Esophagus squamous epithelium (tissue), 5 donors: ENCODE measurements at places on chromosomes 12 and 14.

DNA sequence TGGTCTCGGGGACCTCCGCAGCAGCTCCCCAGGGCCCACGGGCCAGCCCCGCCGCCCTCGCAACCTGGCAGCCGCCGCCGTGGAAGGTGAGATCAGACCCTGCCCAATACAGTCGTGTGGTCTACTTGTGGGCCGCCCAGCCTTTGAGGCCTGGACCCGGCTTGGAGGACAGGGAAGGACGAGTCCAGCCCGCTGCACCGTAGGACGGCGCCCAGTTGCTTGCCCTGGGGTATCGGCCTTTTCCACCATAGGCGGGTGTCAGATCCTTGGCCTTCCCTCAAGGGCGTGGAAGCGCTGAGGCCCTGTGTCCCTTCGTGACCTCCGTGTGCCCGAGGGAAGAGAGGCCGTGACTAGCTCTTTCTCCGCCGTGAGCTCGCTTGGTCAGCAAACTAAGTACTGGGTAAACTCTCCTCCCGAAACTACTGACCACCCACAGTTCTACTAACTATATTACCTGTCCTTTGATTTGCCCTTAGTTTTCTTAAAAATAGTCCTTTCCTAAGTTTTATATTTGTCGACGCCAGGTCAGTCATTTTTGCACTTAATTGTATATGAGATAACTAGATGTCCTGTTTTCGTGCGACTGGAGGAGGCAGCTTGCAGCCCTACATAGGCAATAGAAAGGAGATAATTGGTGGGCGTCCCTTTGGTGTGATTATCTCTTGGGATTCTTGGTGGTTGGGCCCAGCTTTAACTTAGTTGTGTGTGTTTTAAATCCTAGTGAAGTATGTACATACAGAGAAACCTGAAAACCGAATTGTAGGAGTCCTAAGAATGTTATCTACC is 757 bp downstream of the SLC25A3 start:
- no peak for DNase-seq

DNA sequence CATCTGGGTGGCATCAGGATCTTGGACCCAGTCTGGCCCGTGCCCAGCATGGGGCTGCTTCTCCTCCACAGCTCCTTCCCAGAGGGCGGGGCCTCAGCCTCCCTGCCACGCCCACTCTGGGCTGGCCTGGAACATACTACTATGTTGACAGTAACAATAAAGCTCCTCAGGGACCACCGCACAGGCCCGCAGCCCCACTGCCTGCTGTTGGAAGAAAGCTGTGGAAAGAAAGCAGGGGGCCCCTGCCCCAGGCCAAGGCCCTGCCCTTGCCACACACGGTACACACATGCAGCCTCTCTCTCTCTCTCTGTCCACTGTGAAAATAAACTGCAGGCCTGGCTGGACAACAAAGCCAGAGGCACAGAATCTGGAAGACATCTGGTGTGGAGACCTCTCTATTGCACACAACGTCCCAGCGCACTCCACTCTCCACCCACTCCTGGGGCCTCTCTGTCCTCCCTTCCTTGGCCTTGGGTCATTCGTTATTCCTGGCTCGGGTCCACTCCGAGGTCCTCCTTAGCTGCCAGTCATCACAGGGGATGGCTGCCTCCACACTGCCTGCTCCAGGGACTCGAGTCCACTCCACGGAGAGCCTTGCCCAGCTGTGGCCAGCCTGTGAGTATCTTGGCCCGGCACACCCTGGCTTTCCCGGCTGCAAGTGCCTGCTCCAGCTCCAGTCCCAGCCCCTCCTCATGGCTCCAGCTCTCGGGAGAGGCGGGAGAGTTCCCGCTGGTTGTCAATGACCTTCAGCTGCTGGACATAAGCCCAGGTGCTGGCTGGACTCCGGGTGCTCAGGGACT is 11.8 kb upstream of the ENDOU start:
- DNase-seq, result no peak

GRCh38 chr14:30991408-30991807 is 34.0 kb upstream of the AP4S1 start:
- no peak for DNase-seq

DNA sequence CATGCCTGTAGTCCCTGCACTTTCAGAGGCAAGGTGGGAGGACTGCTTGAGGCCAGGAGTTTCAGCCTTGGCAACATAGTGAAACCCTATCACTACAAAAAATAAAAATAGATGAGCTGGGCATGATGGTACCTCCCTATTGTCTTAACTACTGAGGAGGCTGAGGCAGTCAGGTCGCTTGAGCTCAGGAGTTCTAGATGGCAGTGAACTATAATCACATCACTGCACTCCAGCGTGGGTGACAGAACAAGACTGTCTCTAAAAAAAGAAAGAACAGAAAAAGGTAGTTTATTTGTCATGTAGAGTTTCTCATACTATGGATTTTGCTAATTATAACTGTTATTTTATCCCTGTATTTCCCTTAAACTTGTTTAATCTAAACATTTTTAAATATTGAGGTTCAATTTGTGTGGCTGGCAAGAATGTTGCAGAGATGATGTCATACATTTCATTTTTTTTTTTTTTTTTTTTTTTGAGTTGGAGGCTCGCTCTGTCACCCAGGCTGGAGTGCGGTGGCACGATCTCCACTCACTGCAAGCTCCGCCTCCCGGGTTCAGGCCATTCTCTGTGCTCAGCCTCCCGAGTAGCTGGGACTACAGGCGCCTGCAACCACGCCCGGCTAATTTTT is 39.7 kb upstream of the ATF7IP start:
- DNase-seq, result no peak

- DNase-seq, result no peak
Observed at GRCh38 chr12:57604992-57605810, 577 bp downstream of the DTX3 start.

DNA sequence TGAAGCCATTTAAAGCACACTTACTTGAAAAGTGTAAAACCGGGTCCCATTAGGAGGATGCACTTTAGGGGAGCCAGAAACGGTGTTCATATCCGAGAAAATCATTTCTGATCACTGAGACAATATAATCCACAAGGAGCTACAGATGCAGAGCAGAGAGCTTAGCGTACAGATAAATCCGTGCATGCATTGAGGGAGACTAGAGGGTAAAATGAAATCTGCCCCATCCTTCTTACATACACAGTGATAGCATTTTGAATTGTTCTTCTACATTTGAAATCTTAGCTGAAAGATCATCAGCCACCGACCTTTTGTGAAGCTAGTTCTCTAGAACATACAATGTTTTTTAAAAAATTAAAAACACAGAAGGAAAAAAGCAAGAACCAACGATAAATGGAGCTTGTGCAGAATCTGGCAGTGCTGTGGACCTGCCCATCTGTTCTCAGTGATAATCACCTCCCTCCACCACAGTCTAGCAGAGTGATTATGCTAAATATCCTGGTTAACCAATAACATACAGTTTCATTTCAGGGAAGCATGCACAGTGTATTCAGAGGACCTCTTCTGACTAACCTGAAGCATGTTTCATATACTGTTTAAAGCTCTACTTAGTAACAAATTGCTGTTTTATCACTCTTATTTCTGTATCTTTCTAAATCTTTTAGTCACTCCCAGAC is 161.1 kb downstream of the PPFIA2 start:
- DNase-seq, result no peak

DNA sequence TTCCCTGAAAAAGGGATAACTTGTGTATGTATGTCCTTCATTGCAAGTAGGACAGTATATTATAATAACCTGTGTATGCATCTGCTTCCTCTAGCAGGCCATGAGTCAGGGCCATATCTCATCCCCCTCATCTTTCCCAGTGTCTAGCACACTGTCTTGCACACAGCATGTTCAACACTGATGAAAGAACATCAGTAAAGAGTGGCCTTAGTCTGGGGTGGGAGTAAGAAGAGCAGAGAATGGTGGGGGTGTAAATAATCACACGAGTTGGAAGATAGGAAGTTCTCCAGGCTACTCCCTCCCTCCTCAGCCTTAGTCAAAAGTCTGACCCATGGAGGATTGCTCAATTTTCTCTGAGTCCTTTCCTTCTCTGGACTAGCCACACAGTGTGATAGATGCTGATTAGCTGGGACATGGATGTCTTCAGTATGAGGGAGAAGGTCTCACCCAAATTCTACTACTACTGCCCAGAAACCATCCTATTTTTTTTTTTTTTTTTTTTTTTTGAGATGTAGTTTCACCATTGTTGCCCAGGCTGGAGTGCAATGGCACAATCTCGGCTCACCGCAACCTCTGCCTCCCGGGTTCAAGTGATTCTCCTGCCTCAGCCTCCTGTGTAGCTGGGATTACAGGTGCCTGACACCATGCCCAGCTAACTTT is 14.6 kb upstream of the SP1 start:
- DNase-seq, result no peak

GRCh38 chr12:52672321-52672933 is 7.8 kb downstream of the KRT1 start:
- DNase-seq, result no peak

DNA sequence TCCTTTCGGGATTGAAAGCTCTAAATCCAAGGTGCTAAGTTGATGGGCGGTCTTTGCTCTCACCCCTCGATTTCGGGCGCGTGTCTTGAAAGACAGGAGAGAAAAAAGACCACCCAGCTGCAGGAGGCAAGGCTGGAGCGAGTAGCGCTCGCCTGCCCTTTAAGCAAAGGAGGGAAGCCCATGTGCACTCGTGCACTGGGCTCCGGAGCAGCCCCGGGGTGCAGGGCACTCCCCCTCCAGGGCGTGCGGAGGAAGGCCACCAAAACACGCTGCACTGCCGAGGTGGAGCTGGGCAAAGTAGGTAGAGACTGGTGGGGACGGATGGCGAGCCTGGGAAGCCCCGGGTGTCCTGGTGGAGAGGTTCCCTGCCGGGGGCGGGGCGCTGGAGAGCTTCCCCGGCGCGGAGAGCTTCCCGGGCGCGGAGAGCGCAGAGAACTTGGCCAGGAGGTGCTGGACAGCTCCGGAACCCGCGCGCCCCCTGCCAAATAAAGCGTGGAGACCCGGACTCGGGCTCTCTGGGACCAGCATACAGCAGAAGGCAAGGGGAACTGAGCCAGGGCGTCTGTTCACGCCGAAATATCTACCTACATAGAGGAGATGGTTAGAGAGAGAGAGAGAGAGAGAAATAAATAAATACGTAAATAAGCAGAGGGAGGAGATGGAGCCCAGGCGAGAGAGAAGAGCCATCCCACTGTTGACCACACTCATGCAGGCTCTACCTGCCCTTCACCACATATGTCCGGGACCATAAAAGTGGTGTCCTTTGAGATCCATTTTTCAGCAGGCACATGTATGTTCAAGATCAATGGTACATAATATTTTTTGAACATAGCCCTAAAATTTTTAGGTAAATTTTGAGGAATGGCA is 662 bp upstream of the NELL2 start:
- no peak for DNase-seq

DNA sequence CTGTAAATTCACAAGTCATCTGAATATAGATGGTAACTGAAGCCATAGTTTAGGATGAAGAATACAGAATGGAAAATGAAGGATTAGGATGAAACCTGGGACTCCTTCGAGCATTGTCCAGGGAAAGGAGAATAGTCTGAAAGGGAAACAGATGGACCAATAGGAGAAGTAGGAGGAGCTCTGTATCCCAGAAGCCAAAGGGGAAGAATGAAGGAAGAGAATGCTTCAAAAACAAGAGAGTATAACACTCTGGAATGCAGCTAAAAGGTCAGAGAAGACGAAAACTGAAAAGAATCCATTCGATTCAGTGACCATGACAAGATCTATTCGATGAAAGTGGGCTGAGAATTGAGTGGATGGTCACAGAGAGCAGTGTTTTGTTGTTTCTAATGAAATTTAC is 1.0 kb downstream of the GMFB start:
- no peak for DNase-seq

DNA sequence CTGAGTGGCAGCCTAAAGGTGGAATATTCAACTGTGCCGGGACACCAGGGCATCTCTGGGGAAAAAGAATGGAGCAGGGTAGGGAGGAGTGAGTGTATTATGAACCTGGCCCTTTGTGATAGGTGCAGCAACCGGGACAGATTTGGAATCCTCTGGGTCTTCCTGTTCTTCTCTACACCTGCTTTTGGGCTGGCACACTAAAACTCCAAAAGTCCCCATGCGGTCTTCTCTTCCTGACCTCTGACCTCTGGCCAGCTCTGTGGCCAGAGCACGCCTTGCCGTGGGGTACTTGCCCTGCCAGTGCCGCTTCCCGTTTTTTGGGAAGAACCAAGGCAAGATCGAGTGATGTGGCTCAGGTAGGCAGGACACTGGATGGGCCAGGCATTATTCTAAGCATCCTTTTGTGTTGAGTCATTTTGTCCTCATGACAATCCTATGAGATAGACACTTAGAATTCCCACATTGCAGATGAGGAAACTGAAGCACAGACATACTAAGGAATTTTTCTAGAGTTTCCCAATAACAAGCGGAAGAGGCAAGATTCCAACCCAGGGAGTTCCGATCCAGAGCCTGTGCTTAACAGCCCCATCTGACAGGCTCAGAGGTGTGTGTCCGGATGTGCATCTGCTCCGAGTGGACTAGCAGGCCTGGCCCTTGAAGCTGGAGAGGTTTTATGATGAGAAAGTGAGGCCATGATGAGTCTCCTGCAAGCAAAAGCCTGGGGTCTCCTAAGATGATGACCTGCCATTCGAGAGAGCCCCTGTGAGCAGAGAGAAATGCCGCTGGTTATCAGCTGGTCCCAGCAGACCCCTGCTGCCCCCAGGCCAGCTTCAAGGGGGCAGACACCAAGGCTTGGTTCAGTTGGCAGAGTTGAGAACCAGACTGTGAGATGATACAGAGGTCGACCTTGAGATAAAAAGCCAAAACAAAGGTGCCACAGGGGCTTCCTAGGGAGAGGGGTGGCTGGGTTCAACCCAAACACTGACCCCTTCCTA is 67.9 kb upstream of the ESRRB start:
- DNase-seq, result no peak

DNA sequence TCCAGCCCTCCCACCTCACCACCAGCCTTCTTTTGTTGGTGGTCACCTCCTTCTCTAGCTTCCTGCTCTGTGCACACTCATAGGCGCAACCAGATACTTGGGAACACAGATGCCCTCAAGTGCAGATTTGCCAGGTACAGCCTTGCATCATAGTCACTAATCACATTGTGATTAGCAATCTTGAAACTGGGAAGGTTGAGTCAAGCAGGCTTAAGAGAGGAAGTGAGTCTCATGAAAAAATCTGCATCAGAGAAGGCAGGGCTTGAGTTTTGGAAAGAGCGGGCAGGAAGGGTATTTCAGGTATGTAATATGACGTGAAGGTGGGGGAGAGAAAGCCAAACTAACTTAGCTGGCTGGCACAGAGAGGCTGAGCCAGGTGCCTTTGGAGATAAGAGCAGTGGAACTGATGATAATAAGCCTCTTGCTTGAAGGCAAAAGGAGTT is 2.7 kb upstream of the RABGGTA start:
- no peak for DNase-seq

GRCh38 chr12:60059180-60059579 is 463.4 kb downstream of the SLC16A7 start:
- DNase-seq, result no peak

DNA sequence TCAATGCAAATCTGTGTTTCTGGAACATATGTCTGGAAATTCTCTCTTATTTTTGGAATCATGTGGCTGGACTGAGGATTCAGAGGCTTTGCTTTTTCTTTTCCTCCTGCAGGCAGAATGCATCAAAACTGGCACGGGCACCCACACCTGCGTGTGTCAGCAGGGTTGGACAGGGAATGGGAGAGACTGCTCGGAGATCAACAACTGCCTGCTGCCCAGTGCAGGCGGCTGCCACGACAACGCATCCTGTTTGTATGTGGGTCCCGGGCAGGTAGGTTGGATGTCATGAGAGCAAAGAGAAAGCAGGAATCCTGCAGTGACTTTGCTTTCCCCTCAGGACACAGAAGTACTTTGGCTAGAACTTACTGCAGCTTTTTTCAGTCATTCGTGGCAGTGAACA is 90.3 kb downstream of the STAB2 start:
- DNase-seq, result no peak
